ENCODE measurements at places on chromosomes 2 and 18.
A peak's percentile ranks its signal among the peaks of the same experiment; 100 is the strongest.

DNA sequence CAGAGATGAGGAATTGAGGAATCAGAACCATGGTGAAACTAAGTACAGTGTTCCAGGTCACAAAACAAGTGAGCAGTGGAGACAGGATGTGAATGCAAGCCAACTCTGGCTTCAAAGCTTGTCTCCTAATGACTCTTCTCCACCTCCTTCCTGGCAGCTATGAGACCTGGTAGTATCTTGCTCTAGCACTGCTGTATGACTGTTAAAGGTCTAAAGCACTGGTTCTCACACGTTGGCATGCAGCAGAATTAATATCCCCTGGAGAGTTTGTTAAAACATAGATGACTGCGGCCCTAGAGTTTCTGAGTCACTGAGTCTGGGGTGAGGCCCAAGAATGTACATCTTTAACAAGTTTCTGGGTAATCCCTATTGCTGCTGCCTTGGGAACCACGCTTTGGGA is 63.3 kb downstream of the SUCLG1 start:
- DNase-seq: no peak

DNA sequence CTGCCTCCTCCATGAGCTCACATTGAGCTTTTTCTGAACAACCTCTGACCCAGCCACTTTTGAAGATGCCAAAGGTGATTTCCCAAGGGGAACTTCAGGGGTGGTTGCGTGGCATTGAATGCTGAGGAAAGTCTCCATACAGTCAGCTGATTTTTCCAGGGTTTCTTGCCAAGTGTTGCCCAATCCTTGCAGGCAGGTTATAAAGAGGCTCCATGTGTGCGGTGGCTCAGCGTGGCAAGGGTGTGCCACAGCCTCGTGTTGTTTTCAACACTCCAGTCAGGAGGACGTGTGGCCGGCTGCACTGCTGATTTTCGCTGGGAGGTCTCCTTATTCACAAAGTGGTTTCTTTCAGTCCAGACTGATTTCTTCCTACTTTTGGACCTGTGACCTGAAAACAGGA is 81.4 kb upstream of the GATA6 start:
- no peak for DNase-seq

- no peak for DNase-seq
Observed at GRCh38 chr2:46651363-46652099, 172.2 kb downstream of the TMEM247 start.

GRCh38 chr2:19802086-19802841 is 99.5 kb downstream of the TTC32 start:
- DNase-seq: no peak

GRCh38 chr2:234852941-234853340 is 98.9 kb upstream of the SH3BP4 start:
- DNase-seq: no peak

DNA sequence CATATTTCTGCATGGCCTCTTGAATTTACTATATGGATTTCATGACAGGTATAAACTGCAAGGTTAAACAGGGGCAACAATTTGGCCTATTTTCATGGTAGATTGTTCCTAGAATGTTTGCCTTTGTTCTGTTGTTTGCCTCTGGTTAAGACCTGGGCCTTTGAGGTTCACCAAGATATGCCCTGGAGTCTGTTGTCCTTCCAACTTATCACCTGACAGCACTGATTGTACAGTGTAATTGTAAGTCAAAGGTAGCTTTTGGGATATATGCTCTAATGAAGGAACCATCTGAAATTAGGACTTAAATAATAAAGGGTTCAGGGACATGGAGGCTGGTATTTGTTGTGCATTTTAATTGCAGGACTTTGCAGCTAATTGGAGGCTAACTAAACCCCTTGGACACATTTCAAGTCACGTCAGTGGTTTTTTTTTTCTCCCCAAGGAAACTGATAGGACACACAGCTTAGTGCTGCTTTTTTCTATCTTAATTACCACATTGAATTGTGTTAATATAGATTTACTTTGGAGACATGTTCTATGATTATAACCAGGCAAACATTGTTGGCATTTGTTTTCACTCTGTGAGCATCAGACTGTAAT is 771.2 kb upstream of the LINC00305 start:
- DNase-seq: no peak

- no peak for DNase-seq
Observed at GRCh38 chr2:238173692-238174091, 14.9 kb downstream of the ERFE start.

DNA sequence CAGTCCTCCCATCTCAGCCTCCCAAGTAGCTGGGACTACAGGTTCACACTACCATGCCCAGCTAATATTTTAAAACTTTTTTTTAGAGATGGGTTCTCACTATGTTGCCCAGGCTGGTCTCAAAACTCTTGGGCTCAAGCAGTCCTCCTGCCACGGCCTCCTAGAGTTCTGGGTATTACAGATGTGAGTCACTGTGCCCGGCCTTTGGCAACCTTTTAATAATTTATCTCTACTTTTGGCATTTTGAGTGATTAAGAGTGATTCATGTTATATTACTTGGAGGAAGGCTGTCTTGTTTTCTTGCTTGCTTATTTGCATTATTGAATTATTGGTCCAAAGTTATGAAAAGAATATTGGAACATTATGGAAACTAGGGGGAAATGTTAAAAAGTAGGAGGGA is 24.3 kb downstream of the NCOA1 start:
- DNase-seq: no peak

GRCh38 chr2:215361211-215361875 is 49.5 kb downstream of the ATIC start:
- no peak for DNase-seq

DNA sequence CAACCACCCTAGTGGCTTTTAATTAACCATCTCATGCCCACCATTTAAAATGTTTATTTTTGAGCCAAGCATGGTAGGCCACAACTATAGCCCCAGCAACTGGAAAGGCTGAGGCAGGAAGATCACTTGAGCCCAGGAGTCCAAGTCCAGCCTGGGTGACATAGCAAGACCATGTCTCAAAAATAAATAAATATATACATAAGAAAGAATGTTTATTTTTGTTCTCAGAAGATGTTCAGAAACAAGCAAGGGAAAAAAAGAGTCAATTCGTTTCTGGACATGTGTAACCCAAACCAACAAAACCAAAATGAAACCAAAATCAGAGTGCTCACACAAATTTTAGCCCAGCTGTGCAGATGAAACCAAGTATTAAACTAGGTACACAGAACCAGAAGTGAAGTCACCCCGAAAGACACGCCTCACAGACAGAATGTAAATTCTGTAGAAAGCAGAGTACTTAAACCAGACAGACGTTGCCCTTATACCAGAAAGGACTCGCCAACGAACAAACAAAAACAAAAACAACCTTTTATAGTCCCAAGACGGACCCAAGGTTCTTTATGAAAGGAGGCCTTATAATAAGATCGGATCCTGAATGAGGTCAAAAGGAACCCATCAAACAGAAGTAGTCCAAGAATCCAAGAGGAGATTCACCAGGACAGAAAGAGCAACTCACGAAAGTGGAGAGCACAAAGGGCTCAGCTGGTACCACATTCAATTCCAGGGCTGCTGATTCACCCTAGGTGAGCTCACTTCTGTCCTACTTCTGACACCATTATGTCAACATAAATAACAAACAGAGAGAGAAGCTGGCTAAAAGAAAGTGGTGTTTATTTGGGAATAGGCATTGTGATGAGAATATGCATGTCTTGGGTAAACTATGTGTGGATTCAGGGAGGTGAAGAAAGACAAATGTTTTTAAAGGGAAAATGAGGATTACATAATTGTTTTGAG is 31.8 kb upstream of the MTCL1 start:
- DNase-seq: no peak

DNA sequence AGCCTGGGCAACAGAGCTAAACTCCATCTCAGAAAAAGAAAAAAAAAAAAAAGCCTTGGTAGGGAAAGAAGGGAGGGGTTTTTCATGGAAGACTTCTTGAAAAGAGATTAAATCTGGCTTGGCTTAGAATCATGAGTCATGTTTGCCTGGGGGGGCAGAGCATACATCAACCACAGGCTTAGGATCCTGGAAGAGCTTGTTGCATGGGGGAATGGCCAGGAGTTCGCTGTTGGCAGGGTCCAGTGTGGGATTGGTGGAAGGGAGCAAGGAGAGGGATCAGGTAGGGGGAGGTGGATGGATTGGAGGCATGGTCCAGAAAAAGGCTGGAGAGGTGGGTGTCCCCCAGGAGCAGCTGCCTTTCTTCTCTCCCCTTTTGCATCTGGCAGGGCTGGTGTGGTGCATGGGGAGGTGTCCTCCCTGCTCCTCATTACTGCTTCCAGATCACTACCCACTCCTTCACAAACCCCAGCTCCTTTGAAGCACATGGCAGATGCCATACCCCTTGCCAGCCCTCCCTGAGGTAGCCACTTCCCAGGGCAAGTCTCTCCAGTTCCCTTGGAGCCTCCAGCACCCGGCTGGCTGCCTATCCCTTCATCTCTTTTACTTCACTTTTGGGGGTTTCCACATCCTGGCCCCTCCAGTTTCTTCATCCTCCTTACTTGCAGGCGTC is 2.5 kb downstream of the ARMC9 start:
- peak; percentile 56 for DNase-seq

GRCh38 chr2:132372276-132372675 is 44.3 kb upstream of the GPR39 start:
- DNase-seq: no peak

Measured in ascending aorta (tissue), 2 donors.